ENCODE measurements at places on chromosomes 5 and 9.

DNA sequence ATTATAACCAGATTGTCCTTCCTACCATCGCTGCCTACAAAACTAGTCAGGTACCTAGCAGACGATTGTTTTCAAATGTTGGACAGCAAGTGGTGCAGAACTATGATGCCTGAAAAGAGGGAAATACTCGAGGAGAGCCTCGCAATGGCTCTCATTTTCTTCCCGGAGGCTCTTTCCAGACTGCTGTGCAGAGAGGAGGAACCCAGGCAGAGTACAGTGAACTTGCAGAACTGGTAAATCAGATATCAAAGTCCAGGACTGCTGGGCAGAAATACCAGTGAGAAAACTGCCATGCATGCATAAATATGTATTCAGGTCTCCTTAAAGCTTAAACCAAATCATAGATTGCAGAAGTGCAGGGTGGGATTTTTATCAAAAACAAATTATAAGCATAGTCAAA is 26.4 kb upstream of the UGT3A1 start:
- no peak for DNase-seq

- no peak for DNase-seq
Observed at GRCh38 chr9:132312873-132313272, 41.9 kb downstream of the SETX start.

DNA sequence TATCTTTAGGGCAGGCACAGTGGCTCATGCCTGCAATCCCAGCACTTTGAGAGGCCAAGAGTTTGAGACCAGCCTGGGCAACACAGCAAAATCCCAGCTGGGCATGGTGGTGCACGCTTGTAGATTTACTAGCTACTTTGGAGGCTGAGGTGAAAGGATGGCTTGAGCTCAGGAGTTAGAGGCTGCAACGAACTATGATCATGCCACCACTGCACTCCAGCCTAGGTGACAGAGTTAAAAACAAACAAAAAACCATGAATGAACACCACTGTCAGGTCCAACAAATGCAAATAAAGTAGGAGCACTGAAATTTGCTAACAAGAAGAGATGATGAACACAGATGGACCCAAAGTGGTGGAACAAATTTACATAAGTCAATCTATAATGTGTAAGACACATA is 4.9 kb downstream of the PTBP3 start:
- no peak for DNase-seq

GRCh38 chr9:92763721-92764380 is 782 bp downstream of the BICD2 start:
- DNase-seq = no peak

GRCh38 chr9:29183971-29184370 is 1610.7 kb upstream of the C9orf72 start:
- no peak for DNase-seq

GRCh38 chr5:80093796-80094195 is 58.6 kb downstream of the THBS4 start:
- DNase-seq = no peak

DNA sequence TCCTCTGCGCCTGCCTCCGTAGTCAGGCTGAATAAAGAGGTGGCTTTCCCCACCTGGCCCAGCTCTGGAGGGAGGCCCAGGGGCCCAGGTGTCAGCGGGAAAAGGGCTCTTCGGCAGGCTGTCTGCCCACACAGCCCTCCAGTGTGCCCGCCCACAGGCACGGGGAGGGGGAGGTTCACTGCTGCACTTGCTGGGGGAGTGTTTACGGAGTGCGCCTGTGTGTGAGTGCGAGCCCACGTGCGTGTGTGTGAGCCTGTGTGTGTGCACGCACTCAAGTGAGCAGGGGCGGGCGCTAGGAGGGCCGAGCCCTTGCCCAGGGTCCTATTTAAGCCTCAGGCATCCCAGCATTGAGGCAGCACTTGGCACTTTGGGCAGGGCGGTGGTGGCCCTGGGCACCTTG is 10.9 kb downstream of the DNLZ start:
- no peak for DNase-seq

DNA sequence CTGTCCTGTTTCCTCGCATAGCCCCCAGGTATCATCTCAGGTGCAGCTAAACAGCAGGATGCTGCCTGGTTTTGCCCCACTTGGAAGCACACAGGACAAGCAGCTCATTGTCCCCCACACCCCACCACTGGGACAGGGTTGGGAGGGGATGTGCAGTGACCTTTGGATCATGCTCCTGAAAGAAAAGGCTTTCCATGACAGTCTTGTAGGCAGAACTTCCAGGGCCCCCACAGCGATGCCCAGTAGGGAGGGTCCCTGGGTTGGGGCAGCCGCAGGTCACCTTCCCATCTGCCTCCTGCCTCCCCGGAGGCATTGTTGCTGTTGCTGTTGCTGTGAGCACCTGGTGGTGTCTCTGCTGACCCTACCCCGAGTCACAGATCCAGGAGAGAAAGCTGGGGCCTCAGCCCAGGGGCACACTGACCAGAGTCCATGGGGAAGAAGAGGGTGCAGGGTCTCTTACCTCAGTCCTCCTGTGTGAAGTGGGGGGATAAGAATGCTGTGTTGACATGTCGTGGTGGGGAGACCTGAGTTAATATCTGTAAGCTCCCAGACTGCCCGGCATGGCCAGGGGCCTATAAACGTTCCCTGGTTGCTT is 8.5 kb downstream of the CEP72 start:
- DNase-seq = no peak

DNA sequence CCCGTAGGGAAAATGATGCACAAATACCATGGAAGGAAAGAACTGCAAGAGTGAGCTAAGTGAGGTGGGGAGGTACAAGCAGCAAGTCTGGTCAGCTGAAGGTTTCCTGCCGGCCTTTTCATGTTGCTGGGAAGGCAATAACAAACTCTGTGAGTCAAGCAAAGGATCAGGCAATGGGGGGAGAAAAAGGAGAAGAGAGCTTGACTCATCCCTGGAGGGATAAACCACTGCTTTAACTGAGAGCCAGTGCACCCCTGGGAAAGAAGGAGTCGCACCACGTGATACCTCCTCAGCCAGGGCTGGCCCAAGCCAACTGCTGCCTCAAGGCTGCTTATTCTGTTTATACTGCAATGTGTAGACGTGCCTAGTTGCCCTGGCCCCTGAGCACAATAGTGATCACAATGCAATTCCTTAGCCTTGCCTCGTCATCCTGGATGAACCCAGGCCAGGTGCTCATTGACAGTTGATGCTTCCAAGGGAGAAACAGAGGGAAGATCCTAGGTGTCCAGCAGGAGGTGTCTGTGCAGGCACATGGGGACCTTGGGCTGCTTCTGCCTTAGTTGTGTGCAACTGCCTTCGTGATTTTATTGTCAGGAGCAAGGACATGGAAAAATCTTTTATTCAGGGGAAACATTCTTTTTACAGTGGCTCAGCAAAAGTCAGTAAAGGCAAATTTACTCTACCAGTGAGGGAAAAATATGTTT is 203.0 kb upstream of the TUT7 start:
- DNase-seq = no peak

- no peak for DNase-seq
Observed at GRCh38 chr5:174581479-174581878, 142.9 kb upstream of the MSX2 start.

DNA sequence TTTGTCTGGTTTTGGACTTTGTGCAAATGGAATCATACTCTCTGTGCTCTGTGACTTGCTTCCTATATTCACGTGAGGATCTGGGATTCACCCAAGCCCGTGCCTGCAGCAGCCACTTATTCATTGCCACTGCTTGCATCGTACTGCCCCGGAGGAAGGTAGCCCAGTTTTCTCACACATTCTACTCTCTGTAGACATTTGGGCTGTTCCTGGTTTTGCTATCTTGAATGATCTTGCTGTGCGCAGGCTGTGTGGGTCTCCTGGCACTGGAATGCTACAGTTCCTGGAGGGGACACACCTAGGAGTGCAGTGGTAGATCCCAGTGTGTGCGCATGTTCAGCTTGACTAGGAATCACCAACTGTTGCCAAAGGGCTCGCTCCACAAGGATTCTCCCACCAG is 99.2 kb upstream of the BOD1 start:
- DNase-seq = no peak

DNA sequence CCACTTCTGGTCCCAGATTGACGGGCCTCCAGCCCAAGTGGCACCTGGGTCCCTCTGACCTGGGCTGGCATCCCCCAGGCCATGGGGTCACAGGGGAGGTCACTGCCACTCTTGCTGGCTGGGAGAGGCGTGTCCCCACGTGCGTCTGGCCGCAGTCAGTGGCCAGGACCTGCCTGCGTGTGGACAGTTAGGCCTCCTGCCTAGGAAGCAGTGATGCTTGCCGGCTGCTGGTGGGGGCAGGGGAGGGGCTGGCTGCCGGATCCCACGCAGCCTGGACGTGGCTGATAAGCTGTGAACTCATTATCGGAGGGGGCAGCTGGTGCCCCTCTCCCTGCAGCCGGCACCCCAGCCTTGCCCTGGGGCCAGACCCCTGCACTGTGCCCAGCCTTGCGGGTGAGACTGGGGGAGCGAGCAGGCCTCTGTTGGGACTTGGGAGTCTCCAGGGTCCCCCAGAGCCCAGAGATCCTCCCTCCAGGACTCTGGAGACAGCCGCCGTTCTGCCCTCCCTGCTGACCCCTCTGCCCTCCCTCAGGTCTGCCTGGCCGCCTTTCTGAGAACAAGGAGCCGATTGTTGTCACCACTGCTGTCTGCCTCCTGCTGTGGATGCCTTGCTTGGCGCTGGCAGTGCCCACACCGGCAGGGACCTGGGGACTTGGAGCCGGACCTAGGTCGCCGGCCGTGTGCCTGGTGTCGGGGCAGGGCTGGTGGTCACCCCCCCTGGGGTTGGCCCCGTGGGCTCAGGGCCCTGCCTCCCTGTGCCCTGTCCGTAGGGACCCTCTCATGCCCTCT is 12.3 kb downstream of the RXRA start:
- no peak for DNase-seq

- no peak for DNase-seq
Observed at GRCh38 chr9:73265876-73266275, 114.2 kb downstream of the ANXA1 start.

- DNase-seq = no peak
Observed at GRCh38 chr9:126365780-126366179, 39.2 kb downstream of the MVB12B start.

- DNase-seq = no peak
Observed at GRCh38 chr5:82664732-82665131, 386.6 kb upstream of the RPS23 start.

DNA sequence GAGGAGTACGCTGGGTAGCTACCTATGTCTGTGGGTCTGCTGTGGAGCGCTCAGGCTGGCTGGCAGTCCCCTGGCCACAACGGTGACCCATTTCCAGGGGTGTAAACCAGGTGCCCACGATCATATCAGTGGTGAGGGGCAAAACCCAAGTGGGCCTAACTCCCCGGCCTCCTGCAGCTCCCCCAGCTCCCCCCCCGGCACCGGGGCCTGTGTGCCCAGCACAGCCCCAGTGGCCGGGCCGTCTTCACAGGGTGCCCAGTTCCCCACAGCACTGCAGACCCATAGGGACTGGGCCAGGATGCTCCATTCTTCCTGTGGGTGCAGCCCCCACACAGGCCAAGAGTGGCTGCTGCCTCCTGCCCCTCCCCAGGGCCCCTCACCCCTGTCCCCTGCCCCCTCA is 958 bp upstream of the LCN8 start:
- DNase-seq = no peak

GRCh38 chr5:163789870-163790269 is 284.5 kb downstream of the MAT2B start:
- no peak for DNase-seq

- DNase-seq = no peak
Observed at GRCh38 chr5:54007827-54008777, 302.3 kb downstream of the ARL15 start.

GRCh38 chr9:127139071-127139731 is 16.8 kb upstream of the ANGPTL2 start:
- DNase-seq = no peak

DNA sequence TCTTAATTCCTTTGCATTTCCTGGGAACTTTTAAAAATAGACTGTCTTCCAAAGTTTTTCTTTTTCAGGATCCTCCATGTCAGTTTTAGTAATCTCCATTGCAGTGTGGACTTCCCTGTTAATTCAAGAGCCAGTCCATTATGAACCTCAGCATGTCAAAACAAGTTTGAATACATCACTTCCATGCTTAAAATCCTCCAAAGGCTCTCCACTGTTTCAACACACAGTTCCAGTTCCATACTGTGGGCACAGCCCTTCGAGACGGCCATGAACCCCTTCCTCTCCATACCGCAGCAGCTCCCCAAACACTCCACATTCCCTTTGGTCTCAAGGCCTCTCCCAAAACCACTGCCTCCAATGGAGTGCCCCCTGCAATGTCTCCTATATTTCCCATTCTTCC is 19.5 kb downstream of the LIFR start:
- no peak for DNase-seq

DNA sequence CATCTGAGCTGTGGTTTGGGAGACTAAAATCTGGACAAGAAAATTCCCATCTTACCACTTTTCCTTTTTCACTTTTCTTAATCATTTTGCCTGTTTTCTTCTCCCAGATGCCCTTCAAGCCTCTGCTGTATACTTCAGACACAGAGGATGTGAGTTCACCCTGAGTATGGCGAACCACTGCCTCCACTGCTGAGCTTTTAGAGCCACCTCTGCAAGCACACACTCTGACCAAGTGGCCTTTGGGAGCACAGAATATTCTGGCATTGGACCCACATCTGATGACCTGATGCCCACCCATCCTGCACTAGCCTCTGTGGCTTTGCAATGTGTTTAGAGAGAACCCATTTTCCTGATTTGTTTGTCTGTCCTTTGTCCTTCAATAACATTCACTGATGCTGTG is 32.5 kb downstream of the TERT start:
- DNase-seq = no peak

DNA sequence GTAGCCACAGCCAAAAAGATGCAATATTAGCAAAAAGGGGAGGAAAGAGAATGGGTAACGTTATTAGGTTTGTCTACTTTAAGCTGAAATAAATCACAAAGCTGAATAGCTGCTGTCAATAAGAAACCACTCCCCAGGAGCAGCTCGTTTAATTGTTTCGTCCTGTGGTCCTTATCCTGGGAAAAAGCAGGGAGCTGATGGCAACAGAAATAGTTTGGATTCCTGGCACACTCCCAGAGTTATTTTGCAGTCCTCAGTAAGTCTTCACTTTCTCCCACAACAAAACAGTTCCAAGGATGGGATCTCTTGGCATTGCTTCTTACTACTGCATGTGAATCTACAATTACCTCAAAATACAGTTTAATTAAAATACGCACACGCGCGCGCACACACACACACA is 28.8 kb downstream of the FRMD3 start:
- no peak for DNase-seq

GRCh38 chr5:154345255-154345952 is 100.4 kb upstream of the SAP30L start:
- DNase-seq = no peak

All from cortex of kidney (tissue), 1 donor.